ENCODE measurements at places on chromosomes 1 and 21.

DNA sequence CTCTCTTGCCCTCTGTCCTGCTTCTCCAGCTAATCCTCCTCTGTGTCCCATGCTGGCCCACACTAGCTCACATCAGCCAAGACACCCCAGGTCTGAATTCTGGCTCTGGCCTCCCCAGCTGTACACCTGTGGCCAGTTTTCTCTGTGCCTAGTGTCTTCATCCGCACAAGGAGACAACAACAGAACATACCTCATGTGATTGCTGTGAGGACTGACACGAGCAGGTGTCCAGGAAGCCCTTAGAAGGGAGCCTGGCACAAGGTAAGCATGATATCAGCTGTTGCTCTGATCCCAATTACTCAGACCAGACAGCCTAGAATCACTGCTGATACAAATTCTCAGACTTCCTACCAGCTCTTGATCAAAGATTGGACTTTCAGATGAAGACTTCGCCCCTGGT lies 71.2 kb upstream of the GJB5 start:
- DNase-seq: no peak

DNA sequence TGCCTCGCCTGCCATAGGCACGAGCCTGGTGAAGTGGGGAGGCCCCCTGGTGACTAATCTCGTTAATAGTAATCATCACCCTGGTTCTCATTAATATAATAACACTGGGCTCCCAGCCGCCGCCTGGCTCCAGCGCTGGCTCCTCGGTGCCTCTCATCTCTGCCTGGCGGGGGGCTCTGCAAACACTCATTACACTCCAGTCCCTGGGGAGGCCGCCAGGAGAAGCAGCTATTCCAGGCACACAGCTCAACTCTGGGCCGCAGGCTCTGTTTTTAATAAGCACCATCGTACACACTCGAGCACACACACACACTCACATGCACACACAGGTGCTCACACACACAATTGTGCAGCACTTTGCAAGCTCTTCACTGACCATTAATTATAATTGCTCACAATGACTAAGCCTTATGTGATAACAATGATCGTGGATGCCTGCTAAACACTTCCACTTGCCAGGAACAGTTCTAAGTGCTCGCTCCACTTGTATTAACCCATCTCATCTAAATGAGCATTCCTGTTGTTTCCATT lies 52.2 kb downstream of the SDC3 start:
- DNase-seq: no peak

DNA sequence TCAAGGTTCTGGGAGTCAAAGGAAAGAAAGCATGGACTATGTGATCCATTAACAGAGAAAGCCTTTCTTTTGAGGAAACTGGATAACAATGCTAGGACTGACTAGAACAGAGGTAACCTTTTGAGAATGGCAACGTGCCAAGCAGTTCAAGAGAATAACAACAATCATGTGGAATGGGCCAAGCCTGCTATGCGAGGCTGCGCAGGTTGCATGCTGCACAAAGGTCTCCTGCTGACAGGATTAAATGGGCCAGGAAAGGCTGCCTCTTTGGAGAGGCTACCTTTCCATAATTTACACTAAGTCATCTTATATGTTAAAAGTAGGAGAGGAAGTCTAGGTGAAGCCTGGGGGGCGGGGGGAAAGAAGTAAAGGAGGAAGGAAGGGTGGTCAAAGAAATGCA lies 5.8 kb downstream of the PCNX2 start:
- DNase-seq: no peak

- DNase-seq: no peak
Observed at GRCh38 chr1:27235827-27236226, 1.4 kb downstream of the WDTC1 start.

DNA sequence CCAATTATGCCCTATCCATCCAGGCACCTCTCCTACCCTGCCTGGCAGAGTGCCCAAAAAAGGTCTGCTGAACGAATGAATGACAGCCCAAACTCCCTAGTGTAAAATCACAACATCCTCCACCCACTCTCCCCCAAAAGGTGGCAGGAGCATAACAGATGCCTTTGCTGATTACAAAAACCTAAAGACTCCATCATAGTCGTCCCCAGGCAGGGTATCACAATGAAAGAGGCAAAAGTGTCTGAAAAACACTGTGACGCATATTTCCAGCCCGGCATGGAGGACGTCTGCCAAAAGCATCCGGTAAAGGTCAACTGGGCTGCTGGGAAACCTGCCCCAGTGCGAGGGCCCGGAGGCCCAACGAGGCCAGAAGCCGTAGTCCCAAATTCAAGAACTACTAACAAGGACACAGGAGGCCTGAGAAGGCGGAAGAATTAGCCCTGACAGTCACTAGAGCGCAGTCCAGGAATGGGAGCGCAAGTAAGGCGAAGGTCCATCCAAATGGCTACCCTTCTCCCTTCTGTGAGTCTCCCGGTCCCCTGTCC lies 576 bp downstream of the SMIM12 start:
- DNase-seq: no peak

DNA sequence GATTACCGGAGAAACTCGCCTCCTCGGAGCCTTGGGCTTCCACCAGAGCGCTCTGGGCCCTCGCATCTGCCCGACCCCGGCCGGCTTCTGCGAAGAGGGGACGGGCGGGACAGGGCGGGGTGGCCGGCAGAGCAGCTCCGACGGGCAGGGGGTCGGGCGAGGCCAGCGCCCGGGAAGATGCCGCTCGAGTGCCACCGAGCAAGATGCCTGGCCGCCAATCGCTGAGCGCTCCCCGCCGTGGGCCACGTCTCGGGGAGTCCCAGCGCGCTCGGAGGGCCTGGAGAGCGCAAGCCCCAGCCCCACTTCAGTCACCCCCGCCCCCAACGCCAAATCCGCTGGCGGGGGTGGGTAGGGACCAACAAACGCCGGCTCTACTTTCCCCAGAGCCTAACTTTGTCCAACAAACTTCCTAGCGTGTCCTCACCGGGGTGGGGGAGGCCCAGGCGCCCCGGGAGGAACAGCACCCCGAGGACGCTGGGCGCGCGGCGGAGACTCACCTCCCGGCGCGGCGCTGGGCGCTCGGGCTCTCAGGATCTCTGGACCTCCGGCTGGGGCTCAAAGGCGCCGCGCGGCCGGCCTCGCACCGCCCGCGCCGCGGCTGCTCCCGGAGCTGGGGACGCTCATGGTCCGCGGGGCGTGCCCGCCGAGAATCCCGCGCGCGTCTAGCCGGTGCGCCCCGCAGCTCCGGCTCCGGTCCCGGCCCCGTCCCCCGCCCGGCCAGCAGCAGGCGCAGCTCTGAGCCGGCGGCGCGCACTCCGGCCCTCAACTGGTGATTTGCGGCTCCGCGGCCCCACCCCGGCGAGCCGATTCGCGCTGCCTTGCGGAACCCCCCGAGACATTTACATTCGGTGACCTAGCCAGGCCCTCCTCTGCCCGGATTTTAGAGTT lies at the start of gene BCAR3:
Gene BCAR3, minus strand, starts transcription at position 737 of the 888 bp plus-strand sequence. CDS start 6,907 bp downstream, outside the sequence.
- no peak for DNase-seq

- DNase-seq: no peak
Observed at GRCh38 chr21:33558777-33559421, 16.1 kb downstream of the SON start.

Data from stimulated activated CD8-positive, alpha-beta memory T cell treated with anti-CD3 and anti-CD28 coated beads, Interleukin-15, amount 100 ng/mL, for 1 hour (primary cell).